IMR-90 (cell line): ENCODE measurements at places on chromosomes 12 and 14. TPM values are rescaled to one million over a fixed set of nuclear protein-coding genes. Genes with fewer than 3 reads are reported as not detected.

TIMELESS gene
- 9.4 and 10.4 TPM in 2 replicates for total RNA-seq

PLEKHG7 gene
- under 0.01 TPM in 1 of 2 replicates, not detected in the other for total RNA-seq

RFLNA gene
- not detected in 2 replicates for total RNA-seq

RNF34 gene
- 69.4 and 69.5 TPM in 2 replicates for total RNA-seq

MANSC4 gene
- not detected in 2 replicates for total RNA-seq

MBD6 gene
- total RNA-seq, result 0.90 and 1.4 TPM in 2 replicates

PIP4P1 gene
- 15.0 and 15.2 TPM in 2 replicates for total RNA-seq

SIX6 gene
- total RNA-seq, result not detected in 2 replicates

RNASE3 gene
- not detected in 2 replicates for total RNA-seq

SRRM4 gene
- total RNA-seq, result not detected in 2 replicates

SLC25A47 gene
- not detected in 2 replicates for total RNA-seq

GLIPR1L1 gene
- total RNA-seq, result not detected in 2 replicates

CCDC77 gene
- 6.6 and 9.4 TPM in 2 replicates for total RNA-seq

CDCA3 gene
- total RNA-seq, result 23.5 and 30.3 TPM in 2 replicates

LALBA gene
- total RNA-seq, result not detected in 2 replicates

KSR2 gene
- not detected in 2 replicates for total RNA-seq

FOXG1 gene
- total RNA-seq, result not detected in 2 replicates

BCAT1 gene
- 580 and 683 TPM in 2 replicates for total RNA-seq

GPR84 gene
- not detected in 2 replicates for total RNA-seq

SYCP3 gene
- total RNA-seq, result under 0.01 TPM in 1 of 2 replicates, not detected in the other

DPF3 gene
- 32.8 and 48.9 TPM in 2 replicates for total RNA-seq

RIN3 gene
- total RNA-seq, result 2.2 and 2.5 TPM in 2 replicates

PLD4 gene
- total RNA-seq, result not detected in 2 replicates

EPS8 gene
- 102 and 104 TPM in 2 replicates for total RNA-seq

NR1H4 gene
- total RNA-seq, result not detected in 2 replicates

KRT82 gene
- total RNA-seq, result not detected in 2 replicates

C14orf180 gene
- not detected in 2 replicates for total RNA-seq

PPP2R5C gene
- total RNA-seq, result 78.7 and 107 TPM in 2 replicates

SPIC gene
- total RNA-seq, result not detected in 2 replicates

TAS2R7 gene
- not detected in 2 replicates for total RNA-seq

PSMC6 gene
- total RNA-seq, result 62.9 and 139 TPM in 2 replicates

ADAMTS20 gene
- not detected in 2 replicates for total RNA-seq

IKZF4 gene
- total RNA-seq, result 1.4 and 1.8 TPM in 2 replicates

KCNC2 gene
- total RNA-seq, result not detected in 2 replicates

FOXN4 gene
- not detected in 2 replicates for total RNA-seq

SSPN gene
- 5.6 and 7.8 TPM in 2 replicates for total RNA-seq

ANO4 gene
- total RNA-seq, result 7.2 and 10.2 TPM in 2 replicates

CFAP54 gene
- 0.18 and 0.28 TPM in 2 replicates for total RNA-seq

ART4 gene
- not detected in 2 replicates for total RNA-seq

TRIAP1 gene
- 19.2 and 45.5 TPM in 2 replicates for total RNA-seq

ORMDL2 gene
- 20.4 and 23.3 TPM in 2 replicates for total RNA-seq

CIDEB gene
- under 0.01 TPM in 2 replicates for total RNA-seq

MYO1H gene
- not detected in 2 replicates for total RNA-seq

BCL7A gene
- total RNA-seq, result 5.6 and 6.1 TPM in 2 replicates

PFDN5 gene
- total RNA-seq, result 764 and 1,011 TPM in 2 replicates

DAZAP2 gene
- 62.2 and 77.2 TPM in 2 replicates for total RNA-seq

TNFRSF1A gene
- 79.6 and 86.7 TPM in 2 replicates for total RNA-seq

WSCD2 gene
- not detected in 2 replicates for total RNA-seq

POTEG gene
- not detected in 2 replicates for total RNA-seq

GXYLT1 gene
- total RNA-seq, result 8.6 and 18.1 TPM in 2 replicates

ESPL1 gene
- total RNA-seq, result 5.6 and 6.5 TPM in 2 replicates

ABCC9 gene
- 5.6 and 6.6 TPM in 2 replicates for total RNA-seq

GYS2 gene
- total RNA-seq, result not detected in 2 replicates

PMCH gene
- not detected in 2 replicates for total RNA-seq

C3AR1 gene
- 0.28 and 0.36 TPM in 2 replicates for total RNA-seq

NRL gene
- total RNA-seq, result 0.18 and 0.28 TPM in 2 replicates

PITPNM2 gene
- 0.83 and 1.6 TPM in 2 replicates for total RNA-seq

GARIN6 gene
- total RNA-seq, result not detected in 2 replicates

KHNYN gene
- total RNA-seq, result 22.8 and 24.4 TPM in 2 replicates
